ENCODE measurements at places on chromosomes 6 and 20.
A peak's percentile ranks its signal among the peaks of the same experiment; 100 is the strongest.

DNA sequence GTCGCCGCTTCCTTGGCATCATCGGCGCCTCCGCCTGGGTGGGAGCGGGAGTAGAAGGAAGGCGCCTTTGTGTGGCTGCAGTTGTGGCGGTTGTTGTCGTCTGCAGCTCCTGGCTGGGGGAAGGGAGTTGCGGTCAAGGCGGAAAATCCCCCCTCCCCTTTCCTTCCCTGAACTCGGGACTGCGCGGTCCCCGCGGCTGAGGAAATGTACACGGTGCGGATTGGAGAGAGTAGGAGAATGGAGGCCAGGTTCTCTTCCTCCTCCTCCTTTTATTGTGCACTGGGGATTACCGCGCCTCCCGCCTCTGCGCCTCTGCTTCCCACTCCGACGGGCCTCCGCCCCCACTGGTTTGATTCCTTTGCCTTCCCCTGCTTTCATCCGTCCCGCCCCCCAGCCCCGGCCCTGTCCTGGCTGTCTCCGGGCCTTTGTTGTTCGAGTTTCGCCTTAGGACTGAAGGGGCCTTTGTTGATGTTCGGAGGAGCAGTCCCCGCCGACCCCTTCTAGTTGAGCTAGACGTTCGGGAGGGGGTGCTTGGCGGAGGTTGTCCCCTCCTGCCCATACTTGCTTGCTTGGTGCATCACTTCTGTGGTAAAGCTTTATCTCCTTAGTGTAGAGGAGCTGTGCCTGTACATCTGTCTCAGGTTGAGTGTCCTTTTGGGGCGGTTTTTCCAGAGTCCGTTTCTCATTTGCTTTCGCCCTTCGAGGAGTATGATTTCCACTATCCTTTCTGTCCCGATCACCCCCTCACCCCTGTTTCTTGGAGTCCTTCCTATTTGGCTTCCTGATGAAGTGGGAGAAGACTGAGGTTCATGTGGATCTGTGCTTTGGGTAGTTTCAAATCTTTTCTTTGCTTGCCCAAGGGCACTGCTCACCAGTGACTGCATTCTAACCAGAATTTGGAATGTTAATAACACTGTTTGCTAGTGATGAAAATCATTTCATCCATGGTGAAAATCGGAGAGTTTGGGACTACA lies 764 bp downstream of the ZNF292 start:
- DNase-seq: peak; percentile 33

DNA sequence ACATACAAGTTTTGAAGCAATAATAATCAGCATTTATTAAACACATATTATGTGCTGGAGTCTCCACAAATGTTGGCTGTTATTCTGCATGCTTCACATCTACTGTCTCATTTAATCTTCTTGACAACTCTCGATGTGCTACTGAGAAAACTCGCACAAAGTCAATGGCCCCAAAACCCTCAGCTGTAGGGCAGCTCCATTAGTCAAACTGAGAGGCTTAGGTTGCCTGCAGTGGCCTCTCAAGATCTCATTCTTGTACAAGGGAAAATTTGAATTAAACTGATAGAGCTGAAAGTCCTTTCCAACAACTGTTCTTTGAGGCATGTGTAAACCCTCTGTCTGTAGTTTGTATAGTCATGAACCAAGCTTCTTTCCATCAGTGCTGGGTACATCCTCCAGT lies 49.8 kb downstream of the MBOAT1 start:
- DNase-seq: no peak

DNA sequence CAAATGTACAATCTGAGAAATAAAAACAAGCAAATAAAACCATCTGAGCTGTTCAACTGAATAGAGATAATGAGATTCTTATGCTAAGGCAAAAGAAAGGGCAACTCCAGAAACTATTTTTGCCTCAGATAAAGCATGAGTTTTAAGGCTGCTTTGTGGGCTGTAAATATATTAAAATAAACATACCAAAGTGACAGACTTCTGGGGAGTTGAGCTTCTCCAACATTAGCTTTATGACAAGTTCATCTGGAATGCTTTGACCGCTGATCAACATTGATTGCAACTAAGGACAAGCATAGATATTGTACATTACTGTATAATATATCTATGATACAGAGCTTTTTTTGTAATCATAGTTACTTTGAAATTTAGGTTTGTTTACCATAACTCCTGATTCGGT lies 19.3 kb downstream of the AK9 start:
- no peak for DNase-seq

- DNase-seq: no peak
Observed at GRCh38 chr20:34016736-34017135, 23.0 kb downstream of the RALY start.

GRCh38 chr6:3359973-3360726 lies 96.7 kb downstream of the SLC22A23 start:
- DNase-seq: no peak

- peak; percentile 36 for DNase-seq
Observed at GRCh38 chr6:52574709-52575501, 2.0 kb downstream of the TRAM2 start.

DNA sequence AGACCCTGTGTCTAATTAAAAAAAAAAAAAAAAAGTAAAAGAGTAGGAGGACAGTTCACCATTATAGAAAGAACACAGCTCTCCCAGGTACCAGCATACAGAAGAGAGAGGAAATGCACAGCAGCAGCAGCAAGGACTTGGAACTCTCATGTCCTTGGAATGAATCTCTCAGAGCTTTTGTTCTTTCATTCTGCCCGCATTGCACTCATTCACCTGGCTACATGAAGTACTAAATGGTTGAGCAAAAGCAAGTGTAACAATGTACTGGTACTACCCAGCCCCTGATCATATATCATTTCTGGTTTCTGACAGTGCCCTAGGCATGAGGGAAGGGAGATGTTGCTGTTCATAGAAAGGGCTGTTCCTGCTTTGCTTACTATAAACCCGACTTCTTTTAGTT lies 12.1 kb upstream of the BTN3A3 start:
- DNase-seq: no peak

GRCh38 chr20:40486297-40486696 lies 202.7 kb downstream of the MAFB start:
- no peak for DNase-seq

DNA sequence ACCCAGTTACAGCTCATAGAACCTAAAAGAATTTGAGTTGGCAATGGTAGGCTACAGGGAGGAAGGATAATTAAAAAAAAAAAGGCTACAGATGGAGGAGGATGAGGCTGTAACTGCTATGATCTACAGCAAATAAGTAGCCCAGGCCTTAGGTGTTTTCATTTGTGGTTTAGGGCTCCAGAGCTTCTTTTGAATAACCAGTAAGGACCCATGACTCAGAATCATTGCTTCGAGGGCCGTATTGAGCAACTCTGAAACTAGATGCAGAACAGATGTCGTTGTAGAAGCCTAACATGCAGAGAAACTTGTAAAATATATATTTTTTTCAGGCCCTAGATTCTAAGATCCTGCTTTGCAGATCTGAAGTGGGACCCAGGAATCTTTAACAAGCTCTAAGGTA lies 19.0 kb upstream of the ASIP start:
- no peak for DNase-seq

GRCh38 chr6:35496841-35497570 lies at the start of gene TEAD3:
TSS of gene TEAD3 (minus strand) at chr6:35497079.
- peak; percentile 23 for DNase-seq

- DNase-seq: no peak
Observed at GRCh38 chr6:30644769-30645168, 2.2 kb upstream of the C6orf136 start.

- DNase-seq: no peak
Observed at GRCh38 chr6:30483677-30484279, 5.5 kb upstream of the HLA-E start.

DNA sequence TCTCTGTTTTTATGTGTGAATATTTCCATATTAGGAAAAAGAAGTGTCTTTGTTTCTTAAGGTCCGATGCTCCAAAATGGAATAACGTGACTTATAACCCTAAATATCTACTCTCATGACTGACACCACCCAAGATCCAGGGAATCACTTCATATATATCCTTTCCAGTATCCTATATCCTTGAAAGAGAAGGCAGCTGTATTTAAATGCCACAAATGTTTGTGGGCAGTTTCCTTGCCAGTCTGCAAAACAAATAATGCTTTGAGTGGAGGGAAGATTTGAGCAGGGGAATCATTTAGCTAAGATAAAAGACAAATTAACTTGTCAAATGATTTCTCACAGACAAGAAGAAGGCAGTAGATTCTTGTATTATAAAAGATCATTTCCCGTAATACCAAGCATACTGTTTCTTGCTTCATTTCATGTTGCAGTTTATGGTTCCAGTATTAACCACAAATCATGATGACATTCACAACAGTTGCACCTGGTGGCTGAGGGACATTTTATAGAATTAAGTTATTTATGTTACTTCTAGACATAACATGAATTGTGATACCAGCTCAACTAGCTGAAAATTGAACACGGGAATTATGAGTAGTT lies 30.0 kb upstream of the FABP7 start:
- DNase-seq: no peak

GRCh38 chr6:96227135-96227534 lies 211.4 kb downstream of the FUT9 start:
- DNase-seq: no peak

DNA sequence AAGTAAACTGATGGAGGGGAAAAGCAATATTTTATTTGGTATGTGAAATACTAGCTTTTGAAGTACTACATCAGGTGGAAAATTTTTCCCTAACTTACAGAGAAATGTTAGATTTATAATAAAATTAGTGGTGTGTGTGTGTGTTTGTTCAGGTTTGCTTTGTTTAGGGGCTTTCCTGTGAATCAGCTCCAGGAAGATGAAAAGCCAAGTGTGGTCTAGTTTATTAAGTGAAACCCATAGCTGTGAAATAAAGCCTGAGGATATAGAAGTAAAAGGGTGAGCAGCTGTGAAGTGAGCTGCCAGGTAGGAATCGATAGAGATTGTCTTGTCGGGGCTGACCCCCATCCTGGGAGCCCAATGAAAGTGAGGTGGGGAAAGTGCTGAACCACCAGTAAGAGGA lies 347.6 kb upstream of the IMPG1 start:
- DNase-seq: no peak

GRCh38 chr6:92459606-92460005 lies 959.8 kb downstream of the EPHA7 start:
- DNase-seq: no peak

DNA sequence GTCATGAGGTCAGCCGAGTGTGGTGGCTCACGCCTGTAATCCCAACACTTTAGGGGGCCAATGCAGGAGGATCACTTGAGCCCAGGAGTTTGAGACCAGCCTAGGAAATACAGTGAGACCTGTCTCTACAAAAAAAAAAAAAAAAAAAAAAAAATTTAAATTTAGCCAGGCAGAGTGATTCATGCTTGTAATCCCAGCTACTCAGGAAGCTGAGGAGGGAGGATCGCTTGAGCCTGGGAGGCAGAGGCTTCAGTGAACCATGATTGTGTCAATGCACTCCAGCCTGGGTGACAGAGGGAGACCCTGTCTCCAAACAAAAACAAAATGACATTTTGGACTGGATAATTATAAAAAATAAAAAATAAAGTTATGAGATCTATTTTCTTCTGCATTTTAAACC lies 56.2 kb downstream of the ADGRF1 start:
- no peak for DNase-seq

DNA sequence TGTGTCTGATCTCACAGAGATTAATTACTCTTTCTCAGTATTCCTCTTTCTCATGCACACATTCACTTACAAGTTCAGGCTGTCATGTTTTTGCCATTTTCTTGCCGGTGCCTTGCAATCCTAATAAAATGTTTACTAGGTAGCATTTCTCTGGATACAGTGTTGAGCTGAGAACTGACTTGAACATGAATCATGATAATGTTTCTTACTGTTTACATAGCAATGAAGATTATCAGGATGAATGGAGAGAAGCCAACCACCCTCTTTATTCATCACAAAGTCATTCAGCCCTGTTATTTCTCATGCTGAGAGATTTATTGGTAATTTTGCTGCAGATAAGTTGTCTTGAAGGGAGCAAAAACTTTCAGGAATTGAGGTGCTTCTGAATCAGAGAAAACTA lies 185.5 kb upstream of the ECI2 start:
- DNase-seq: no peak

GRCh38 chr20:49925901-49926454 lies 10.2 kb upstream of the RNF114 start:
- no peak for DNase-seq

Data from activated T-cell treated with anti-CD3 and anti-CD28 coated beads for 24 hours (primary cell).